D341Med (cell line): ENCODE measurements at places on chromosomes 2 and 18.

DNA sequence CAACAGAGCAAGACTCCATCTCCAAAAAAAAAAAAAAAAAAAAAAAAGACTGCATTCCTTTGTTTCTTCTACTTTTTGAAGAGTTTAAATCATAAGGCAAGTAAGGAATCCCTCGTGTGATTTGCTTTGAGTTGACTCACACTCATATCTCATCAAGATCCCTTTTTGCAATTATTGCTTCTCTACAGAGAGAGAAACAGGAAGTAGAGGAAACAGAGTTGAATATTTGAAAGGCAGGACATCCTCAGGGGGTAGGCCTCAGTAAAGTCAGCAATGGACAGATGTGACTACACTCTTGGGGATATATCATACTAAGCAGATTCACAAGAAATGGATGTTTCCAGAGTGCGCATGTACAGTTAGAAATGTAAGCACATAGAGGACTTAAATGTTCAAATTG lies 11.2 kb upstream of the EFR3B start:
- DNase-seq = no peak

- peak; percentile 9 for DNase-seq
Measured at GRCh38 chr2:71667256-71668182, 214.2 kb downstream of the DYSF start.

DNA sequence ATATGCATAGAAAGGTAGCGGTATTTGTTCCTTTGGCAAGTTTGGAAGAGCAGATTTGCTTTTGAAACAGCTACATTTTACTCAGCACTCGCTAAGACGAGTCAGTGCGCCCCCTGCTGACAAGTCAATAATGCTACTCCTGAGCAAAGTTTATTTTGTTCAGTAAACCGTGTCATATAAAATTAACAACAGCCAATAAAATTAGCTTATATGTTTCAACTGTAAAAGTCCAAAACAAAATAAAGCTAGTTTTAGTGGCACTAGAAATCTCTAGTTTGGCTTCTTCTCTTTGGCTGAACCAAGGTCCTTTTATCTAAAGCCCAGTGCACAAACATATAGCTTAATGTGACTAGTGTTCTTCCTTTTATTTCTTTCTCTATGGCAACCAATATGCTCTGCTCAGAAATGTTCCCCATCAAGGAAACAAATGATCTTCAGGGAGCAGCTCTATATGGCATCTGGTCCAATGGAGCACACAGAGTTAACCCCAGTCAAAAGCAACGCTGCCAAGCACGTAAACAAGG lies 4.2 kb upstream of the POU3F3 start:
- DNase-seq = no peak

- DNase-seq = no peak
Measured at GRCh38 chr2:66252109-66252508, 182.8 kb upstream of the MEIS1 start.

GRCh38 chr2:157324331-157324843 lies 1.2 kb downstream of the ERMN start:
- no peak for DNase-seq

GRCh38 chr18:13836559-13836958 lies 12.6 kb downstream of the MC5R start:
- no peak for DNase-seq

DNA sequence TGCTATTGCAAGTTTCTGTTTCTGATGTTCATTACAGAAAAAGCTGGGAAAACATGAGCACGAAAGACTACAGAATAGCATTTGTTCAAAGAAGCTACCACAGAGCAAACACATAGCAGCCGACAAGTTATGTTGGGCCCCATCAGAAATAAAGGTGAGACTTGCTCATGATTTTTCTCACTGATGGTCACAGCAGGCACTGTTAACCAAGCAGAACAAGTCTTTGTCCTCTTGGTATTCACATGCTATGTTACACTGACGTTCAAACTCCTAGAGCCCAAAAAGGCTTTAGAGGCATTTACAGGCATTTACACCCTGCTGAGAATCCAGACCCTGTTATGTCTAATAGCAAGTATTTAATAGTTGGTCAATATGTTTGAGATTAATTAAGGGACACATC lies 235.0 kb upstream of the HNMT start:
- DNase-seq = no peak

DNA sequence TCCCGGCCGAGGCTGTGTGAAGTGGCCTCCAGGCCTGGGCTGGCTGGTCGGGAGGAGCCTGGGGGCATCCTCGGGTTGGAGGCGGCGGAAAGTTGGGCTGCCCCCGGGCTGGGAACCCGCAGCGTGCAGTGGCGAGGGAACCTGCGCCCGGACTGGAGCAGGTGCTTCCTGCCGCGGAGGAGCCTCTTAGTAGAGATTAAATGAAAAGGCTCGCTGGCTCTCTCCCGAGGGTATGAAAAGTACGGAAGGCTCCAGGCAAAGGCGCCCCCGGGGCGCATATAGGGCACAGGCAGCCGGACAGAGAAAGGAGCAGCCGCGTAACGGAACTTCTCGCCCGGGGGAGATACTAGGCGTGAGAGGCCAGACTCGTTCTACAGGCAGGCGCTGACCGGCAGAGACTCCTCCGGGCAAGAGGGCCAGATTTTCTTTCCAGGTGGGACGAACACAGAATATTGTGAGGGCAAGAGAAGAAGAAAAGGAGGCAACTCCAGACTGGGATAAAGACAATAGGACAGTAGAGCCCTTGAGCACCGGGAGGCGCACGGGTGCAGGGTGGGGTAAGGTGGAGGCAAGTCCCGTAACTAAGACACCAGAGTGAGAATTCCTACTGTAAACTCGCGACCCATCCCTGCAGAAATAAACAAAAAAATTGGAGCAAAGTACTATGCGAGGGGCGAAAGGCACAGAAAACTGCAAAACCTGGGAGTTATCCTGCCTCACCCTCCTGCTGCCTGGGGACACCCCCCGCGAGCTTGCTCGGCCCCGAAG lies 816 bp downstream of the CDH2 start:
- peak; percentile 60 for DNase-seq

DNA sequence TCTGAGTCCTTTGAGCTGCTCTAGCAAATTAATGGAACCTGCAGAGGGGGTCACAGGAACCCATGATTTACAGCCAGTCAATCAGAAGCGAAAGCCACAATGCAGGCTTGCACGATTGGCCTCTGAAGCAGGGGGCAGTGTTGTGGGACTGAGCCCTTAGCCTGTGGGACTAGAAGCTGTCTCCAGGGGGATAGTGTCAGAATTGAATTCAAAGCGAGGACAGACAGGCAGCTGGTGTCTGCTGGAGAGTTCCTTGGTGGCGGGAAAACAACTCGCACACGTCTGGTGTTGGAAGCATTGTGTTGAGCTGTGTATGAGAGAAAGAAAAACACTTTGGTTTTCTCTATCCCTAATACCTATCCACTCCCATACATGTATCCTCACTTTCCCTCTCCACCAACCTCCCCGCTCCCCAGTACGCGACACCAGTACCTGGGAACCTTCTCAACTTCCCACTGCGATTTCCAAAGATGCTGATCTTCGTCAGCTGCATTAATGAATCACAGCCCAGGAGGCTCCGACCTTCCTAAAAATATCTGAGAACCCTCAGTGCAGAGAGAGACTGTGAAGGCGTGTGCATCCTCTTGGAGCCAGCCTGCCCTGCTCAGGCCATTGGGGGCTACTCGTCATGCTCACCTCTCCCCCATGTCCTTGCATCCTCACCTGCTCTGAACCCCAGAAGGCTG lies 88.2 kb downstream of the HS1BP3 start:
- DNase-seq = no peak

DNA sequence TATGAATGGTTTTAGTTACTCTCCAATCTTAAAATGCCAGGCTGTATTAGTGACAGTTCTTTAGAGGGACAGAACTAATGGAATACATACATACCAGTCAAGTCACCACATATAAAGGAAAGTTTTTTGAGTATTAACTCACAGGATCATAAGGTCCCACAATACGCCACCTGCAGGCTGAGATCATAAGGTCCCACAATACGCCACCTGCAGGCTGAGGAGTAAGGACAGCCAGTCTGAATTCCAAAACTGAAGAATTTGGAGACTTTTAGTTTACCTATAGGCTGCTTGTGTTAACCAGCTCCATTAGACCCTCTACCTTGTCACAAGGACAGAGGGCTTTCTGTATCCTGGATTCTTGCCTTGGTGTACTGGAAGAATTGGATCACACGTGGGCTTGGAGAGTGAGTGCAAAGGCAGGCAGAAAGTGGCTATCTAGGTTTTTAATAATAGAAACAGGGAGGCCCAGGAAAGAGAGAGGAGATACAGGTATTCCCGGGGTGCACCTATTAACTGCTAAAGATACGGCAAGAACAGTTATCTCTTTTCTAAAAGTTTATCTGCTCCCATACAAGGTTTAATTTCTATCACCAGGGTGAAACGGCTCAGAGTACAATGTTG lies 234.9 kb upstream of the CYRIA start:
- DNase-seq = no peak

- DNase-seq = peak; percentile 84
Measured at GRCh38 chr2:113324684-113325160, 46.0 kb upstream of the PAX8 start.
